ENCODE measurements at places on chromosomes 5 and 9.

- no peak for DNase-seq
Measured at GRCh38 chr9:72305102-72305546, 59.9 kb downstream of the ZFAND5 start.

DNA sequence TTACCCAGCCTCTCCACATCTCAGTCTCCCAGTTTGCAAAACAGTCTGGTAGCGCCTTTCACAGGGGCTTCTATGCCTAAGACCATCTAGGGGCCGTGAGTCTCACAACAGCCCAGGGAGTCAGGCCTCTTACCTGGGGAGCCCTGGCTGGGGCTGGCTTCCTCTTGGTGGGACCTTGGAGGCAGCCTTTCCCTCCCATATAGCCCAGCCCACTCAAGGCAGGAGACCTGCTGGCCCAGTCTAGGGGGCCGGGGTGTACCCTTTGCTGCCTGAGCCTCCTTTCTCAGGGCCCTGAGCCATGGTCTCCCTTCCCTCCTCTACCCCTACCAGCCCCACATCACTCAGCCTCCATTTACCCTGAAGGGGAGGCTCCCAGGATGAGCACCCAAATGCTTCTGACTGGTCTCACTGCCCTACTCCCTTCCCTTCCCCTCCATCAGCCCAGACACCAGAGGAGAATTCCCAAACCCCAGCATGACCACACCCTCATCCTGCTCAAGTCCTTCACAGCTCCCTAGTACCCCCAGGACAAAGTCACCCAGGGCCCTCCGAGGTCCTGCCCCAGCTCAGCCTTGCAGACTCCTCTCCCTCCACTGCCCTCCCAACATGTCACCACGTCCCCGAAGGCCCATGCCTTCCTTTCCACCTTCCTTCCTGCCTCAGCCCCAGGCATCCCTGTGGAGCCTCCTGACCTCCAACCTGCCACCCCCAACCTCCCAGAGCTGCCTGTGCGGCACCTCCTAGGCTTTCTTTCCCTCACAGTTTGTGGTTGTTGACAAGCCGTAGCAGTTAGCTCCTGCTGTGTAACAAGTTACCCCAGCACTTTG, 55.3 kb downstream of the BARX1 start:
- DNase-seq = no peak

GRCh38 chr9:5608298-5609225, 20.3 kb upstream of the RIC1 start:
- no peak for DNase-seq

DNA sequence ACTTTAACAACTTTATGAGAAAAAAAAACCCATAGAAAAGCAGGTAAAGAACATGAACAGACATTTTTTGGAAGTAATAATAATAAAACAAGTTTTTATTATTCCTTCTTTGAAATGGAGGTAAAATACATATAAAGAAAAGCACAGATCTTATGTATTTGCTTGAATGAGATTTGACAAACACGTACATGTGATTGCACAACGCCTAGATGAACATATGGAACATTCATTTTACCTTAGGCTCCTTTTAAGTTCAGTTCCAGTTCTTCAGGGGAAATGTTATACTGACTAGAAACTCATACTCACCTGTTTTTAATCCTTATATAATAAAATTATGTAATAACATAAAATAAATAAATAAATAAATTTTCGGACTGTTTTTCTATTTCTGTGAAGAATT, 61.8 kb downstream of the GGTA1 start:
- no peak for DNase-seq

DNA sequence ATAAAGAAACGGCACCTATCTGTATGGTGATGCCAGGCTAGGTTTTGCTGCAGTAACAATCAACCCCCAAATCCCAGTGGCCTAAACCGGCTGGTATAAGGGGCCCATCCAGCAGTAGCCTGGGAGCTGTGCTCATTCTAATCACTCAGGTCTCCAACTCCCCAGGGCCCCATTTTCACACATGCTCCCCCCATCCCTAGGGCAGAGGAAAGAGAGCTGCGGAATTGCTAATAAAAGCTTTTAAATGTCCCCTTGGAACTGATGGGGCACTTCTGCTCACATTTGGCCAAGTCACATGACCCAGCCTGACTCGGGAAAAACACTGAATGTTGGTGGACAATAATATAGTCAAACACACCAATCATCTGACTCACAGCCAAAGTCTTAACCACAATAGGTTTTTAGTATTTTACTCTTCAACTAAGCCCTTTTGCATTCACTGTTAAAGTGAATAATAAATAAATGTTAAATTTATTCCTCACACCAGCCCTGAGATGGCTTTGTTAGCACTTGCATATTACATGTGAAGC, 1.6 kb downstream of the FBLL1 start:
- no peak for DNase-seq
